ENCODE measurements at places on chromosomes 11 and 22. TPM values are rescaled to one million over a fixed set of nuclear protein-coding genes. Genes with fewer than 3 reads are reported as not detected.

The KREMEN1 gene
- 2.6 TPM for total RNA-seq

The VSIG10L2 gene
- not detected for total RNA-seq

The CHRDL2 gene
- 4.6 TPM for total RNA-seq

The GLYAT gene
- total RNA-seq: not detected

The ELFN2 gene
- 9.6 TPM for total RNA-seq

The OR4D5 gene
- total RNA-seq: not detected

The SLC22A6 gene
- total RNA-seq: not detected

The OR52I2 gene
- not detected for total RNA-seq

The NXPE1 gene
- total RNA-seq: not detected

All from A549 treated with ZK216348 at 1 μM for 4 hours (cell line).